ENCODE measurements at places on chromosomes 6 and 20. TPM values are rescaled to one million over a fixed set of nuclear protein-coding genes. Genes with fewer than 3 reads are reported as not detected.

The TAGAP gene
- 136 TPM for total RNA-seq

The TREM2 gene
- total RNA-seq = not detected

The SYCP2 gene
- total RNA-seq = 2.4 TPM

The TRIM10 gene
- total RNA-seq = not detected

The ZKSCAN4 gene
- total RNA-seq = 1.4 TPM

The ANKRD6 gene
- total RNA-seq = 5.9 TPM

Data from CD8-positive, alpha-beta T cell (primary cell).